ENCODE measurements at places on chromosomes 1 and 21.

- DNase-seq: no peak
These were observed 23.4 kb upstream of the TSHB start for GRCh38 chr1:115006191-115006590.

GRCh38 chr1:47637111-47637685, 199.4 kb downstream of the FOXD2 start:
- DNase-seq: no peak

DNA sequence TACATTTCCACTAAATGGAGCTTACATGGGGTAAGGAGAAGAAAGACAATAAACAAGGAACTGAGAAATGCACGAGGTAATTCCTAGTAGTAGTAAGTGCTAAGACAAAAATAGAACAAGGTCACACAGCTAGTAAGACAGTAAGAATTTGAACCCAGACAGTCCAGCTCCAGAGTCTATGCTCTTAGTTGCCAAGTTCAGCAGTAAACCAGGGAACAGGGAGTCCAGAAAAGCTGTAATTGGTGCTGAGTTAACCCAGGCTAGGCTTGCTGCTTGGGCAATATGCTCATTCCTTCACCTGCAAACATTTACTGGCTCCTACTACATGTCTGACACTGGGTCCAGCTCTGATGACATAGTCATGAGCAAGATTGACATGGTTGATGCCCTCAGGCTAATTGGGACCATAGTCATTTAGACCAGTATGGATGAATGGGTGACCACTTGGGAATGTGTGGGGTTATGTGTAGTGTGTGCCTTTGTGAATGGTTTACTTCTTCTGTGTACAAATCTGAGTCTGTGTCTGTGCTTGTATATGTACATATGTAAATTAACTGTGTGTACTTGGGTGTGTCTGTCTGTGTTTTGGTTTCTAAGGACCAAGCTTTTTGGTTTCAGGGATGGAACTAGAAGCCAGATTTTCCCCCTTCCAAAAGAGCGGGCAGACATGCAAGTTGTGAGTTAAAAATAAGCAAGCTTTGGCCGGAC, 2.0 kb downstream of the GPX7 start:
- no peak for DNase-seq

DNA sequence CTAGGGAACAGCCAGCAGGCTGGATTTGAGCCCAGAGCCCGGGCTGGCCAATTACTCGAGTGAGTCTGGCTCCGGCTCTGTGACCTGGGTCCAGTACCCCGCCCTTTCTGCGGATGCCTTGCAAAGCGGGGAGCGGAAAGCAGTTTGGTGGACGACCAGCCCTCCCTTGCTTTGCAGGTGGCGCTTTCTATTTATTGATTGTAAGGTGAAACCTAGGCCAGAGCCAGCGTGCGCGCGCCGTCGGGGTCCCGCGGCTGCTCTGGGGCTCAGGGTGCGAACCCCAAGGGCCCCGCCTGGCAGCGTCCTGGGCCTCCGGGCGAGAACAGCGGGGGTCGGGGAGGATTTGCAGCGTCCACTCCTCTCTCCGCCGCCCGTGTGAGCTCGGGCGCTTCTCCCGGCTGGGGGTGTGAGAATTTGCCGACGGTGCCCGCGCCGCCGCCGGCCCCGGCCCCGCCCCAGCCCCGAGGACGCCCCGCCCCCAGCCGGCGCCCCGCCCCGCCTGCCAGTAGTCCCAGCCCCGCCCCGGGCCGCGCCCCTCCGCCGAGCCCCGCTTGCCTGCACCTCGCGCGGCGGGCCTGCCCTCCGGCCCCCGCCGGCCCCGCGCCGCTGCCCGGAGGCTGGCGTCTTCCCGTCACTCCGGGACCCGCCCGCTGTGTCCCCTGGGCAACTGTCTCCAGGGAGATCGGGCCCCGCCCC, 37.6 kb downstream of the PIK3CD start:
- DNase-seq: peak; percentile 88

DNA sequence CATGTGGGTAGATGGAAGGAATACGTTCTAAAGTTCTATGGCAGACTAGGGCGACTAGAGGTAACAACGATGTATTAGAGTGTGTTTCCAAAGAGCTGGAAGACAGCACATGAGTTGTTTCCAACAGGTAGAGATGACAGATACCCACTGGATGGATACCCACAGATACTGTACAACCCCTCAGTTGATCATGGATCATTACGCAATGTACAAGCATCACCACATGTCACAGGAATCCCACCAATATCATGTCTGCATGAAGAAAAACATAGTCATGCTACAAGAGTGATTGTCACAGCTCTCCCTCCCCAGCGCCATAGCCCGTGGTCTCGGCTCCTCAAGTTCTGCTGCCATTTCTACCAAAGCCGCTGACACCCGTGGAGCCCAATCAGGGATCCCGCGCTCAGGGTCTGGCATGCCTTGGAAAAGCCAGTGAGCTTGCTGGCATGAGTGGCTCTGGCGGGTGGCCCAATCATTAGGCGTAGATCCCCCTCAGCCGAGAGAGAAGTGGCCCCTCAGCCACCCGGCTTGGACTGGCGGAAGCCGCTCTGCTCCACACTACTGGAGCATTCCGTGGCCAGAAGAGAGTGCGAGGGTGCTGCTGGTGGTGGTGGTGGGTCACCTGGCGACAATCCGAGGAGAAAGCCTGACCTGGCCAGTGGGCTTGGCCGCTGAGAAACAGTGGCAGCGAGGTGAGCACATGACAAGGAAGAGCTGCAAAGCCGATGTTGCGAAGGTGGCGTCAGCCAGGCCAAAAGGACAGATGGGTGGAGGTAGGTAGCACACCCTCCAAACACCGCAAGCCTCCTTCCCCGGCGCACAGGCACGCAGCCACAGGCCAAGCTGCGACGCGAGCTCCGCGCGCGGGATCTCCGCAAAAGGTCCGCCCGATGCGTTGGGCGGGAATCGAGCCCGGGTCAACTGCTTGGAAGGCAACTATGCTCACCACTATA, 65.7 kb upstream of the FCGR2A start:
- peak; percentile 80 for DNase-seq

DNA sequence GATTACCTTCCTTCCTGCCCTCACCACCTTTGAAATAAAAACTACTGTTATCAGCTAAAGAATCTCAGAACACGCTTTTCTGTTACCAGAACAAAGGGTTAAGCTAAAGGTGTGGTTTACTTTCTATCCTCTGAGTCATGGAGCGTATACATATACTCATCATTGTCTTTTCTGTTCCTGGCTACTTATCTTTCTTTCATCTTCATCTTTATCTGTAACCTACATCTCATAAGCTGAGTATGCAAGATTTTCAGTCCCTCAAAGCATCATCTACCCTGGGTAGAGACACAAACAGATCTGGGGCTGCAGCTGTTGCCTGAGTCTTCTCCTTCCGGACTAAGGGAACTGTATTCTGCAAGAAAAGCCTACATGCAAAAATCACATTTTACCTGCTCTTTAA, 75.6 kb downstream of the LMO4 start:
- peak; percentile 67 for DNase-seq

GRCh38 chr1:21342961-21343838, 52.9 kb upstream of the ECE1 start:
- peak; percentile 72 for DNase-seq

- no peak for DNase-seq
These were observed 224.7 kb upstream of the FAM78B start for GRCh38 chr1:166391279-166392066.

GRCh38 chr21:31897311-31897710, 24.5 kb downstream of the HUNK start:
- no peak for DNase-seq

GRCh38 chr1:246534114-246534513, 27.0 kb upstream of the SMYD3 start:
- DNase-seq: no peak

DNA sequence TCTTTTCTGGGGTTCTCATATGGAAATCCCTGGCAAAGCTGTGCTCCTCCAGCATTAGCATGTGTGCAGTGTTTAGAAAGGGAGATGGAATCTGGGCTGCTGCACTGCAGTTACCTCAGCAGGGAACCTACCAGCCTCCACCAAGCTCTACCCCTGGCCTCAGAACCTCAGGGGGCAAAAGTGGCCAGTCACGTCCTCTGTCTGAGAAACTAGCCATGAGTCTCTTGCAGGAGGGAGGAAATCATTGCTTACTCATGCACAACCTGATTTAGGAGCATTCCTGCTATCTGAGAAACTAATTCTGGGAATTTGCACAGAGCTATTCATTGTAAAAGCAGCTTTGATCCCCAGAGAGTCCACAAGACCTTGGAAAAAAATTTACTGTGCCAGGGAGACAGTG, 80.6 kb upstream of the IPO9 start:
- no peak for DNase-seq

- no peak for DNase-seq
These were observed 204.5 kb downstream of the TM2D1 start for GRCh38 chr1:61520401-61520800.

- no peak for DNase-seq
These were observed 86.2 kb downstream of the SIK1 start for GRCh38 chr21:43340491-43341377.

DNA sequence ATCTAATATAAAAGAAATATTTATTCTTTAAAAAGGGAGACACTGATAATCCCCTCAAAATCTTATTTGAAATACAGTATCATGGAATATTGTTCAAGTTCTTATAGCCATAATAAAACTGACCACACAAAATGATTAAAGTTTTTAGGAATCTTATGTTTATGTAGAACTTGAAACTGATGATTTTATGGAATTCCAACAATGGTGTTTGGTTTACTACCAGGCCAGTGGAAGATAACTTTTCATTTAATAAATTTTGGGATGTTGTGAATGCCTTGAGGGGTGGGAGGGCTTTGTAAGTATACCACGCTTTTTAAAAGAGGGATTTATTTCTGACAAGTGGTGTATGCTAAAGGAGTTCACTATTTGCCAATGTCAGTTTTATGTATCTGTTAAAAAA, 87.7 kb downstream of the RAB3GAP2 start:
- no peak for DNase-seq

- no peak for DNase-seq
These were observed 3.2 kb upstream of the NUAK2 start for GRCh38 chr1:205324781-205325180.

DNA sequence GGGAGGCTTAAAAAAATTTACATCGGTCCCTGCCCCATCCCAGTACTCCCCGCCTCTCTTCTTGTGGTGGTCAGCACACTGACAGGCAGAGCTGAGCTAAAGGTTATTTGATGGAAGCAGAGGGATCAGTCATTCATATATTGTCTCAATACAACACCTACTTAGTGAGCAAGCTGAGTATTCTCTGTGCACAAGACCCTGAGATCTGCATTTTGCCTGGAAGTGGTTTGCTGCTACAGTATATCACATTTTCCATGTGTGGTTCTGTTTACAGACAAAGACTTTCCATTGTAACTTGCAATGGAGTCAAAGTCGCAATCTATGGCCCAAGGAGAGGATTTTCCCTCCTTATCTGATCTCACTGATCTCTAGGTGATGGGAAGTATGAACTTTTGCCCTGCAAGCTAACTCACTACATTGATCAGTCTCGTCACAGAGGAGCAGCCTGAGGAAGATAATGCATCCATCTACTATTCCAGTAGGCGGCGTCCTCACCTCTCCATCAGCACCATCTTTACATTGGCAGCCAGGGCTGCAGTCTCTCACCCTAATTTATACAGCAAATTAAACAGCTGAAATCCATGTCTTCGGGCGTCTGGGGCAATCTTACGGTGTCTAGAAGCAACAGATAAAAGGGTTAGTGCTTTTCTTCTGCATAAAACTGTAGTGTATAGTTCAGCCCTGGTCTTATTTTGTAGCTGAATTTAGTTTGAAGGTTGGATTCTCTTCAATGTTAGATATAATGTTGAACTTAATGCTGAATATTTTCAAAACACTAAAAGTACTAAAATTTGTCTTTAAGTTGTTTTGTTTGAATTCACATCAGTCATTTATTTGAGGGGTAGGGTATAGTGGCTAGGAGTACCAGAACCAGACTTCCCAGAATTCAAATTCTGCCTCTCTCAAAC, 3.2 kb upstream of the TRAF5 start:
- peak; percentile 80 for DNase-seq

DNA sequence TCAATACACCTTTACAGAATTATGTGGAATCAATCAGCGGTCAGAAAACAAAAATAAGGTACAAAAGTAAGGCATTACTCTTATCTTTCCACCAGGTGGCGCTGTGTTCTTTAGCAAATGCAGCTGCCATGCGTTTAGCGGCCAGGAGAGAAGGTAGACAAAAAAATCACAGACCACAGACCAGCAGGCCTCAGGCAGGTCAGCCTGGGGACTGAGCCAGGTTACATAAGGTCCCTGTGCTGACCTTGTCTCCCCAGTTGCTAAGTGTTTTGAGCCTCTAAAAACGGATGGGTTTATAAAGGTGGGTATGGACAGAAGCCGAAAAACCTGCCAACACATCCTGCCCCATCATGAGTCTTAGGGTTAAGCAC, 2.8 kb downstream of the RGS16 start:
- DNase-seq: peak; percentile 84

GRCh38 chr1:180239145-180240096, 9.4 kb downstream of the LHX4 start:
- DNase-seq: no peak

DNA sequence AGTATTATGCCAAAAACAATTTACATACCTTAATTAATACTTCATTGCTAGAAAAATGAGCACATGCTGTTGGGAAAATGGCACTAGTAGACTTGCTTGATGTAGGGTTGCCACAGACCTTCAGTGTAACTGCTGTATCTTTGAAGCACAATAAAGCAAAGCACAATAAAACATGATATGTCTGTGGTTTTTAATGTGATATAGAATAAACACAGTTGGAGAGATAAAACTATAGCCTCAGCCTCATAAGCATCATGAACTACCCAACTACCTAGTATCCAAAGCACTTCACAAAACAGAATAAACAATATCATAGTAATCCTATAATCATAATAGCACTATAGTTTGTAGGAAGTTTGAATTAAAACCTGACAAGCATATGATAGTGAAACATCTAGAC, 143.5 kb downstream of the SYT14 start:
- no peak for DNase-seq

- no peak for DNase-seq
These were observed 49.5 kb upstream of the MRPS6 start for GRCh38 chr21:34023691-34024373.

GRCh38 chr1:100955322-100955721, 59.4 kb downstream of the SLC30A7 start:
- no peak for DNase-seq

- peak; percentile 70 for DNase-seq
These were observed 33.3 kb downstream of the DNTTIP2 start for GRCh38 chr1:93845538-93846205.

DNA sequence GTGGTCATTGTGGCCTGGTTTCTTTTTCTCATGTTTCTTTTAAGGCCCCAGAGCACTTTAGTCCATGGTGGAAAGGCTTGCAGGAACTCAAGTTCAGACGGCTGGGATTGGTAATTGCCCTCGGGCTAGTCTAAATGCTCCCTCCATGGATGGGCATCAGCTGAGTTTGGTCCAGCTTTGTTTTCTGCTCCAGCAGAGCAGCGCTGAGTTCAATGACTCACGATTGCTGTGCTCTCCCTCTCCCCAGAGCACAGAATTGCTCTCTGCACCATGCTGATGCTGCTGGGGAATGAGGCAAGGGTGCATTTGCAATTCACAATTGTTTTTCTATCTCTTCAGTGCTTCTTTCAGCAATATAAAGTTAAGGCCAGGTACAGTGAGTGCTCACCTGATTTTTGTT, 1.8 kb upstream of the OR2T6 start:
- no peak for DNase-seq

DNA sequence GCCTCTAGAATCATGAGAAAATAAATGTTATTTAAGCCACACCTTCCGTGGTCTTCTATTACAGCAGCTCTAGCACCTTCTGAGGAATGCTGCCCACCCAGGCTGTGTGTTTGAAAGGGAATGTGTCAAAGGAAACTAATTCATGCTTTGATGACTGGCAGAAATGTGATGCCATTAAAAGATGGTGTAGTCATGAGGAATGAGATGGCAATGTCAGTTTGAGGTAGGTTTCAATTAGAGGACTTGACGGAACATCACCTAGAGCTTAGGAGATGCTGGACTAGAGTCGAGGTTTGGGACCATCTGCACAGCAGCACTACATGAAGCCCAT, 10.6 kb downstream of the PDZK1 start:
- no peak for DNase-seq
